ENCODE measurements at places on chromosomes 7 and 10. TPM values are rescaled to one million over a fixed set of nuclear protein-coding genes. Genes with fewer than 3 reads are reported as not detected.

DNA sequence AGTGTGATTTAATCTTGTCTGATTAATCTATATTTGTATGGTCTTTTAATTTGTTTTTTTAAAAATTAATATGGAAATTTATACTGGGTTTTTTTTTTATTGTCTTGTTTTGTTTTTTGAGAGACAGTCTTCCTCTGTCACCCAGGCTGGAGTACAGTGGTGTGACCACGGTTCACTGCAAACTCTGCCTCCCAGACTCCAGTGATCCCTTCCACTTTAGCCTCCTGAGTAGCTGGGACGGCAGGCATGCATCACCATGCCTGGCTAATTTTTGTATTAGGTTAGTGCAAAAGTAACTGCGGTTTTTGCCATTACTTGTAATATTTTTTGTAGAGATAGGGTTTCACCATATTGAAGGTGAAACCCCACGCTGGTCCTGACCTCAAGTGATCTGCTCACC lies 73.1 kb downstream of the TET1 start:
- peaks cover 10% of the 10 kb centered on the region for H3K36me3 ChIP-seq
- peaks cover 14% of the 10 kb centered on the region for H3K4me1 ChIP-seq
- no peak for DNase-seq
- H3K27ac ChIP-seq, result no peak overlapping the region
- H3K27me3 ChIP-seq, result no peaks in the 10 kb centered on the region

GRCh38 chr7:101238226-101239182 lies 902 bp upstream of the CLDN15 start:
- H3K27me3 ChIP-seq, result no peaks in the 10 kb centered on the region
- H3K27ac ChIP-seq, result no peak overlapping the region
- H3K4me1 ChIP-seq, result peaks cover 2% of the 10 kb centered on the region
- peaks cover 39% of the 10 kb centered on the region for H3K36me3 ChIP-seq
- no peak for DNase-seq

DNA sequence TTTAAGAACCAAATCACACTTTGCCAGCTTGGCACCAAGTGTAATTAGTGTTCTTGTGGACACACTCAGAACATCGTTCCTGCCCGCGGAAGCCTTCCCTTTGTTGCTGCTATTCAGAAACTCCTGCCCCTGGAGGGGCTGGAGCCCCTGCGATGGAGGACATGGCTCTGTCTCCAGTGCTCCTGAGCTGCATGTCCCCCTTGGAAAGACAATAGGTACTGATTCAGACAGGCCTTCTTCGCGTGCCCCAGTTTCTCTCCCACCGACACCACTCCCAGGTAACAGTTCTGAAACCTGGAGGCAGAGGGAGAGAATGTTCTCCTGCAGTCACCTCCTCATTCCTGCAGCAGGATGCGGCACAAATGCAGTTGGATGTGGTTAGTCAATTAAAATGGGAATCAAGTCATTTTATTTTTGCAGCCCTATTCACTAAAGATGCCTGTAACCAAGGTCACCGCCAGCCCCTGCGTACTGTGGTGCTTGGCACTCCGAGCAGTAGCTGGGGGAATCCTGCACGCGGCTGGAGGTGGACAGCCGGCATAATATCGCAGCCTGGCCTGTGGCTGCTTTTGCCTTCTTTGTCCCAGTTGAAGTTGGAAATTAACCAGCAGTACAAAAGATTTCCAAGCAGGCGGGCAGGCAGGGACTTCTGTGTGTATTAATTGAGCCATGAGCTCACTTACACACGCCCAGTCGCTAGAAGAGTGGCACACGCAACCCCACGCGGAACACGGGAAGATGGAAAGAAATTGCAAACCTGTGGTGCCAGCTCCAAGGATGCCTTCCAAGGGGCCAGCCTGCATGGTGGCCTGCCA lies 205.7 kb downstream of the EBF3 start:
- H3K4me1 ChIP-seq, result no peaks in the 10 kb centered on the region
- no peak overlapping the region for H3K27ac ChIP-seq
- no peaks in the 10 kb centered on the region for H3K27me3 ChIP-seq
- no peak overlapping the region for H3K4me3 ChIP-seq

GRCh38 chr10:25294032-25294926 lies 119.5 kb downstream of the GPR158 start:
- H3K27me3 ChIP-seq, result no peaks in the 10 kb centered on the region
- no peak overlapping the region for H3K27ac ChIP-seq
- no peak for DNase-seq
- no peaks in the 10 kb centered on the region for H3K4me1 ChIP-seq
- no peaks in the 10 kb centered on the region for H3K36me3 ChIP-seq
- no peak overlapping the region for H3K4me3 ChIP-seq

- no peak overlapping the region for H3K27ac ChIP-seq
- DNase-seq, result no peak
- H3K4me1 ChIP-seq, result no peaks in the 10 kb centered on the region
- H3K27me3 ChIP-seq, result no peaks in the 10 kb centered on the region
- H3K36me3 ChIP-seq, result no peaks in the 10 kb centered on the region
- H3K4me3 ChIP-seq, result no peak overlapping the region
These were observed 24.3 kb downstream of the SLC29A3 start for GRCh38 chr10:71343392-71343773.

DNA sequence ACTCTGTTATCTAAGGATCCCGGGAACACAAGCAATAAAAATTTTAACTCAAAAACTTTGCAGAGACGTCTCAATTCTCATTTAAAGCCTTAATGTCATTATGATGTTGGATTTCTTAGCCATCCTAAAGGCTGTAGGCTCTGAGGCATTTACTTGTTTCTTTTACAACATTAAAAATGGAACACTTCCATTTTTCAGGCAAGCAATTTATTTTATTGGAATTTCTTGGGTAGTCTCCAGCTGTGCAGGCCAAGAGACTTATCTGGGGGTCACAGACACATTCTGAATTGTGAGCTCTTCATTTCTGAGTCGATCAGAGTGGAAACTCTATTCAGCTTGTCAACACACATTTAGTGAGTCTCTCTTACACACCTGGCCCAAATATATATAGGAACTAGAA lies 48.0 kb upstream of the KIF5B start:
- H3K4me1 ChIP-seq, result no peaks in the 10 kb centered on the region
- no peak overlapping the region for H3K27ac ChIP-seq
- DNase-seq, result no peak
- no peaks in the 10 kb centered on the region for H3K36me3 ChIP-seq

DNA sequence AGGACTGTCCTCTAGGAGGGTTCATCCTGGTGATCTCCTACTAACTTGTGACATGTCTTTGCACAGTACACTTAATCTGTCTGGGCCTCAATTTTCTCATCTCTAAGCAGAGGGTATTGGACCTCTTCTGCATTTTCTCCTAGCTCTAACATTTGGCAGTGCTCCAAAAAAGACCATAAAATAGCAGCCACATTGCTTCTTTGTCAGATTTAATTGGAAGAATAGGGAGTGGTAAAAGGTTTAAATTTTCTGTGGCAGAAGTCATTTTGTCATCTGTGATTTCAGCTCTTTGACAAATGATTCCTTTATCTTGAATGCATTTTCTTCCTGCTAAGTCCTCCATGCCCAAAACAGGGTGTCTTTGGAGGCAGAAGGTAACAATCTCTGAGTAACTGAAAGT lies 289.9 kb upstream of the LRGUK start:
- H3K4me3 ChIP-seq, result no peak overlapping the region
- no peak overlapping the region for H3K27ac ChIP-seq
- H3K36me3 ChIP-seq, result no peaks in the 10 kb centered on the region
- H3K27me3 ChIP-seq, result no peaks in the 10 kb centered on the region
- H3K4me1 ChIP-seq, result no peaks in the 10 kb centered on the region

- H3K36me3 ChIP-seq, result no peaks in the 10 kb centered on the region
- peaks cover 25% of the 10 kb centered on the region for H3K4me1 ChIP-seq
- no peak overlapping the region for H3K4me3 ChIP-seq
- H3K27ac ChIP-seq, result peak overlapping the region; percentile 45
- H3K27me3 ChIP-seq, result no peaks in the 10 kb centered on the region
These were observed 93.2 kb downstream of the AKR1D1 start for GRCh38 chr7:138169441-138169851.

DNA sequence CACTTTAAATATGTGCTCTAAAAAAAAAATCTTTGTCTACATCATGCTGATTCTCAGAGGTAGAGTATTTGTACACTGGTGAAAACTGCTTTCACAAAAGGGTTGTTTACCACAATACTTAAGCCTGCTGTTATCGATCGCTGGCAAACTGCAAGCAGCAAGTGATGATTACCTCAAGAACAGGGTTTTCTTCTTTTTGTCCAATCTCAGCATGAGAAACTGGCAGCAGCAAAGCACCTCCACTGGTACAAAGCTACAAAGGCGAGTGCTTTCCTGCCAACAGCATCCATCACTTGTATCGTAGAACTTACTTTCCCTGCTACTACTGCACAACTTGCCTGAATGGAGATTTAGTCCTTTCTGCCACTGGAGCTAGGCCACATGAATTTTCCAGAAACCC lies 276.5 kb downstream of the DGKB start:
- no peak for DNase-seq
- no peak overlapping the region for H3K4me3 ChIP-seq
- no peaks in the 10 kb centered on the region for H3K4me1 ChIP-seq
- no peaks in the 10 kb centered on the region for H3K36me3 ChIP-seq
- no peaks in the 10 kb centered on the region for H3K27me3 ChIP-seq

GRCh38 chr7:28411876-28412662 lies at the start of gene CREB5:
TSS of gene CREB5 (plus strand) at chr7:28412518. CDS start at chr7:28412915, 397 bp downstream.
- DNase-seq, result no peak
- peaks cover 63% of the 10 kb centered on the region for H3K27me3 ChIP-seq
- no peaks in the 10 kb centered on the region for H3K36me3 ChIP-seq
- no peak within 1 kb of the TSS for H3K4me3 ChIP-seq
- no peak within 1 kb of the TSS for H3K27ac ChIP-seq

- no peaks in the 10 kb centered on the region for H3K36me3 ChIP-seq
- no peaks in the 10 kb centered on the region for H3K27me3 ChIP-seq
- no peaks in the 10 kb centered on the region for H3K4me1 ChIP-seq
- no peak overlapping the region for H3K27ac ChIP-seq
- no peak for DNase-seq
These were observed 84.3 kb upstream of the SP8 start for GRCh38 chr7:20870977-20871376.

GRCh38 chr10:7075110-7075509 lies 335.7 kb downstream of the SFMBT2 start:
- H3K27me3 ChIP-seq, result 0 out of 2 replicates have a peak, but pooled peaks cover 3% of the 10 kb centered on the region
- H3K4me1 ChIP-seq, result no peaks in the 10 kb centered on the region
- no peak overlapping the region for H3K27ac ChIP-seq
- H3K4me3 ChIP-seq, result no peak overlapping the region
- no peaks in the 10 kb centered on the region for H3K36me3 ChIP-seq

GRCh38 chr7:80918399-80918798 lies 452 bp downstream of the SEMA3C start:
- peak overlapping the region; percentile 52 for H3K4me3 ChIP-seq
- H3K4me1 ChIP-seq, result peaks cover 23% of the 10 kb centered on the region
- H3K36me3 ChIP-seq, result no peaks in the 10 kb centered on the region
- peak overlapping the region; percentile 22 for H3K27ac ChIP-seq
- DNase-seq, result no peak
- no peaks in the 10 kb centered on the region for H3K27me3 ChIP-seq

DNA sequence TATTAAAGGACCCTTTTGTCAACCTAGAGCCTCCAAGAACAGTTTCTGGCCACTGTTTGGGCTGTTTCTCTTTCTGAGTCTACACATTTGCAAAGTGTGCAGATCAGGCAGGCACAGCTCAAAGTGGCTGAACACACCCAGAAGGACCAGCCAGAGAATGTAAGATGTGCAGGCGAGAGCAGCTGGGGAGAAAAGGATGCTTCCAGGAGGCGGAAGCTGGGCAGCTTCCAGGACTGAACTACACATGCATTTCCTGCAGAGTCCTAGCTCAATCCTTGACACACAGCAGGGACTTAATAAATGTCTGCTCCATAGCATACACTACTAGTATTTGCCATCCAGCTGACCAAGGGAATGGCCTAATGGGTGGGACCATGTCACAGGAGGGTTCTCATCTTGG lies 70.9 kb downstream of the CTBP2 start:
- DNase-seq, result no peak
- H3K4me3 ChIP-seq, result no peak overlapping the region
- no peak overlapping the region for H3K27ac ChIP-seq
- H3K36me3 ChIP-seq, result peaks cover 35% of the 10 kb centered on the region
- no peaks in the 10 kb centered on the region for H3K27me3 ChIP-seq
- peaks cover 50% of the 10 kb centered on the region for H3K4me1 ChIP-seq

DNA sequence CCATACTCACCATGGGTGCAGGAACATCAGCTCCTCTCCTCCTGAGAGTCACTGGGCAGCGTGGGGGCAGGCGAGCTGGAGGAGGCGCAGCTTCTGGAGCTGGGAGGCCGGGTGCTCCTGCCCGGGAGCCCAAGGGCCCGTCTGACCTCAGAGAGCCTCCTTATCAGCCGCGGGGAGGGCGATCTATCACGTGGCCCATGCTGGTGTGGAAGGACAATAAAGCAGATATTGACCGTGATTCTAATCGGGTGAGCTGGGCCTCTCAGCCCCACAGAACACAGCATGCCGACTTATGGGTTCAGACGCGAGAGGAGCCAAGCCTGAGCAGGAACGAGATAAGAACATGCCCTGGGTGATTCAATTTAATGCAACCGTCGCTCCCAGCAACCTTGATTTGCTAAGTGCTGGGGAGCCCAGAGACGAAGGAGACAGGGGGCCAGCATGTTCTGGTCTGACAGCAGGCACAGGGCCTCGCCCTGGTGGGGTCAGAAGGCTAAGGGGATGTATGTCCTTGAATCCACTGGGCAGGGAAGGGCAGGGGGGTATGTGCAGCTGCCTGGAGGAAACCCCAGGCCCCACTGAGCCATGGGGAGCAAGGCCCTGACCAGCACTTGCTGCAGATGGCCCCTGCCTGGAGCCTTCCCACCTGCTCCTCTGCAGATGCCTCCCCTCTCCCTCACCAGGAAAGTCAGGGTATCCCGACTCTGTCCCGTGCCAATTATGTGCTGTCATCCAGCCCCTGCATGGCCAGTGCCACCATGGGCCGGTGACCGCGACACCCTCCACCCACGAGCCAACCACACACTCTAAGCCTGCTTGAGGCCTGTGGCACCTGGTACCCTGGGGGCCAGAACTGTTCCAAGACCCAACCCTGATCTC lies 95.3 kb upstream of the RET start:
- no peak overlapping the region for H3K27ac ChIP-seq
- H3K4me1 ChIP-seq, result no peaks in the 10 kb centered on the region
- DNase-seq, result peak; percentile 34
- H3K36me3 ChIP-seq, result no peaks in the 10 kb centered on the region

DNA sequence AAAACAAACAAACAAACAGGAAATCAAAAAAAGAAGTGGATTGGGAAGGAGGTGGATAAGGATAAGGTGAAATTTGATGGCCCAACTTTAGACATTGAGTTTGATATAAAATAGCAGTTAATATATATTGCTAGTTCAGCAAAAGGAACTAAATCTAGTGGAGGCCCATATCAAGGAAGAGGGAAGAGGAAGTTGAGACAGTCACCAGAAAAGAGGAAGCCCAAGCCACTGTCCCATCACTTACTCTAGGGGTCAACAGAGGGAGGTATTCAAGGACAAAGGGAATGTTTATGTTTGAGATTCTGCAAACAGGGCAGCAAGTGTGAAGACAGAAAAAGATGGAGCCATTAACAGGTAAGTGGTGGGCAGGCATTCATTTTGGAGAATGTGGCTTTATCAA lies 3.7 kb downstream of the LAMTOR4 start:
- no peaks in the 10 kb centered on the region for H3K27me3 ChIP-seq
- peaks cover 20% of the 10 kb centered on the region for H3K4me1 ChIP-seq
- H3K36me3 ChIP-seq, result peaks cover 53% of the 10 kb centered on the region
- no peak overlapping the region for H3K27ac ChIP-seq

The GSTO2 gene
- total RNA-seq, result 0.13 TPM

The CRPPA gene
- total RNA-seq, result 4.4 TPM

The UTF1 gene
- not detected for total RNA-seq

The KLLN gene
- 0.81 TPM for total RNA-seq

The PTPRZ1 gene
- total RNA-seq, result 0.22 TPM

The ZP3 gene
- total RNA-seq, result 3.7 TPM

The OR2A7 gene
- total RNA-seq, result not detected

The KCND2 gene
- not detected for total RNA-seq

The GNG11 gene
- total RNA-seq, result 29.0 TPM

The ACSM6 gene
- total RNA-seq, result not detected

The COBL gene
- not detected for total RNA-seq

All from SJSA1 (cell line).